ENCODE measurements at places on chromosomes 4 and X.
A peak's percentile ranks its signal among the peaks of the same experiment; 100 is the strongest.

DNA sequence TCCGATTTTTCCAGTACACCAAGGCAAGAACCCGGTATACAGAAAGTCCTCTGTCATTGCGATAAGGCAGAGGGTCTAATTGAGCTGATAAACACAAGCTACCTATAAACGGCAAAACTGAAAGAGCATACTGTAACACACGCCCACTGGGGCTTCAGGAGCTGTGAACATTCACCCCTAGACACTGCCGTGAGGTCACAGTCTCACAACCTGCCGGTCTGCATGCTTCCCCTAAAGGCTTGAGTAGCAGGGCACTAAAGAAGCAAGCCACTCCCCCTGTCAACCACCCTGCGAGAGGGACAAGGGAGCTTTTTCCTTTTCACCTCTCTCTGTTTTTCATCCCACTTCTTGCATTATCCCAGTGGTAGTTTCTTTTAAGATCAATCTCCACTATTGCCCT, 22.4 kb upstream of the F9 start:
- DNase-seq: no peak

- no peak for DNase-seq
Measured at GRCh38 chrX:7050271-7050670, 97.2 kb upstream of the STS start.

DNA sequence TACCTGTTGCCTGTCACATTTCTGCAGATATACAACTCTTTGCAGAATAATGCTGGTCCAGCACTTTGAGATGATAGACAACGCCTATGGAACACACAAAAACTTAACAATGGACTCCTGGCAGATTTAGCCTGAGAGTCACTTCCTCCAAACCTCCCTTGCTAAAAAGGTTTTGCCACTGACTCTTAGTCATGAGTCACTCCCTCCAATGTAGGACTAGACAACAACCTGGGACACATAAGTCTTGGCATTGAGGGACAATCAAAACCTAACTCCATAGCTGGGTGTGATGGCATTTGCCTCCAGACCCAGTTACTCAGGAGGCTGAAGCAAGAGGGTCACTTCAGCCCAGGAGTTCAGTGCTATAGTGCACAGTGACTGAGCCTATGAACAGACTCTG, 22.0 kb upstream of the EIF4E start:
- DNase-seq: no peak

DNA sequence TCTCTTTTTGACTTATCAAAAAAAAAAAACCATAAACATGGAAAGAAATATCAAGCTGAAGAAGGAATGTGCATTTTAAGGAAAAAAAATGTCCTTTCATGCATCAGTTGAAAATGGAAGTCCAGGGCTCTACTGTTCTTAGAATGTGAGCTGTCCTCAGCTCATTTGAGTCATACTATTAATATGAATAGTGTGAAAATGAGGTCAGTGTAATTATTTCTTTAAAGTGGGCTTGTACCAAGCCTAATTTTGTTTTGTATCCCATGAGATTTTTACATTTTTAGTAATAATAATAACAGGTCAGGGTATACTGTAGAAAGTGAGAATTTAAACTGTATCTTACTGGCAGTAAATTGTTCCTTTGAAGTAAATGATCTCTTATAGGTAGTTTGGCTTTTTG, 148.5 kb downstream of the NAA11 start:
- no peak for DNase-seq

DNA sequence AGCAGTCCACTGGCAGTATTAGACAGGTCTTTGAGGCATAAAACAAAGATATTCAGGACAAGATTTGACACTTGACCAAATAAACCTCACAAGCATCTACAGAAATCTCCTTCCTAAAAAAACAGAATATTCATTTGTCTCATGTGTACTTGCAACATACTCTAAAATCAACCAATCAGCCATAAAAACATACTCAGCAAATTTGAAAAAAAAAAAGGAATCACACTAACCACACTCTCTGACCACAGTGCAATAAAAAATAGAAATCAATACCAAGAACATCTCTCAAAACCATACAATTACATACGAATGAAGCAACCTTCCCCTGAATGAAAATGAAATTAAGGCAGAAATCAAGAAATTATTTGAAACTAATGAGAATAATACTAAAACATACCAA, 591.3 kb downstream of the FAM133A start:
- no peak for DNase-seq

GRCh38 chr4:182648766-182649165, 268.4 kb downstream of the DCTD start:
- no peak for DNase-seq

DNA sequence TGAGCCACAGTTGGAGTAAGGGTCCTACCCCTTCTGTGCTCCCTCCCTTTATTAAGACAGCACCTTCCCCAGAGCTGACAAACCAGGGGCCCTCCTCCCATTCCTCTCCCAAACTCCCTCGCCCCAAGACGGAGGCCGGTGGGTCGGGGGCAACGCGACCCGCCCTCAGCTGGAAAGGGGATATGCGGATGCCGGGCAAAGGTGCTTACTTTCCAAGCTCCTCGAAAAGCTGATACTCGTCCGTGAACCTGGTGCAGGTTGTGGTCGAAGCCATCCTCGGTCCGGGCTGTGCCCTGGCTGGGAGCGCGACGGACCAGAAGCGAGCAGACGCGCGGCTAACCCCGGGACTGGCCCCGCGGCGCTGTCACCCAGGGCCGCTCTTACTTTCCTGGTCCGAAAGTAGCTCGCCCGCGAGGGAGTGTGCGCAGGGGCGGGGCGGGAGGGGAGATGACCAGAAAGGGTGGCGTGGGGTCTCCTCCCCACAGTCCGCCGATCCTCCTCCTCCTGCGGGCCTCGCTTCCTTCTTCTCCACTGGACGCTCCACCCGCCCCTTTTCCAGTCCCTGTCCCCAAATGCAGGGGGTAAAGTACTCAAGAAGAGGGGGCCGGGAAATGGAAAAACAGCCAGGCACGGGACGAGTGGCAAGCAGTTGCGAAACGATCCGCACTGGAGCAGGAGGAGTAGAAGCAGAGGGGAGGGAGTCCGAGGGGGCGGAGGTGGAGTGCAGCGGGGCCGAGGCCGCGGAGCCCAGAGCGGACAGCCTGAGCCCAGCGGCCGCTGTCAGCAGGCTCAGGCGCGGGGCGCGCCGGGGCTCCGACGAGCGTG, 531 bp downstream of the CAMK2D start:
- DNase-seq: peak; percentile 28

DNA sequence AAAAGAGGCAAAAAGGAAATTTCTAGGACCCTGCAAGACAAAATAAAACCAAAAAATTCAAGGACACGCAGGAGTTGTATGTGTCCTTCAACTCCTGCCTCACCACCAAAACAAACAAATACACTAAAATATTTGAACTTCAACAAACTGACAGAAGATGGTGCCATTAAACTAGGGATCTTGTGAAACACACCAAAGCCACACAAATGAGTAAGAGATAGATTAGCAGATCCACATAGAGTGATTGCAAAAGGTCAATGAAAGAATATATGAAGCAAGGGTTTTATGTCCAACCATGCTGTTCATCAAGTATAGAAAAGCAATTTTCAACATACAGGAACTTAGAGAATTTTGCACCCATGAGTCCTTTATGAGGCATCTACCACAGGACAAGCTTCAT, 40.1 kb upstream of the SCML1 start:
- no peak for DNase-seq

DNA sequence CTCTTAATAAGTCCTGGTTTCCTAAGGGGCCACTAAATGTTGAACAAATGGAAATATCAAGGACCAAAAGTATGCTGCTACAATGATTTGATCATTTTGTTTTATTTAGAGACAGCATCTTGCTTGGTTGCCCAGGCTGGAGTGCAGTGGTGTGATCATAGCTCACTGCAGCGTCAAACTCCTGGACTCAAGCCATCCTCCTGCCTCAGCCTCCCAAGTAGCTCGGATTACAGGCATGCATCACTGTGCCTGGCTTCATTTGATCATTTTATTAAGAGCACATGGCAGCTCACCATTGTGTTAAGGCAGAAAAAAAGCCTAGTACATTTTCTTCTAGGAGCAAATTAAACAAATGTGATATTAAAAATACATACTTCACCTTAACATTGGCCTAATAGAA, 52.7 kb downstream of the DCLK2 start:
- no peak for DNase-seq

- DNase-seq: no peak
Measured at GRCh38 chr4:102606846-102607450, 105.8 kb downstream of the NFKB1 start.

GRCh38 chr4:152539556-152540292, 3.8 kb upstream of the FBXW7 start:
- no peak for DNase-seq

DNA sequence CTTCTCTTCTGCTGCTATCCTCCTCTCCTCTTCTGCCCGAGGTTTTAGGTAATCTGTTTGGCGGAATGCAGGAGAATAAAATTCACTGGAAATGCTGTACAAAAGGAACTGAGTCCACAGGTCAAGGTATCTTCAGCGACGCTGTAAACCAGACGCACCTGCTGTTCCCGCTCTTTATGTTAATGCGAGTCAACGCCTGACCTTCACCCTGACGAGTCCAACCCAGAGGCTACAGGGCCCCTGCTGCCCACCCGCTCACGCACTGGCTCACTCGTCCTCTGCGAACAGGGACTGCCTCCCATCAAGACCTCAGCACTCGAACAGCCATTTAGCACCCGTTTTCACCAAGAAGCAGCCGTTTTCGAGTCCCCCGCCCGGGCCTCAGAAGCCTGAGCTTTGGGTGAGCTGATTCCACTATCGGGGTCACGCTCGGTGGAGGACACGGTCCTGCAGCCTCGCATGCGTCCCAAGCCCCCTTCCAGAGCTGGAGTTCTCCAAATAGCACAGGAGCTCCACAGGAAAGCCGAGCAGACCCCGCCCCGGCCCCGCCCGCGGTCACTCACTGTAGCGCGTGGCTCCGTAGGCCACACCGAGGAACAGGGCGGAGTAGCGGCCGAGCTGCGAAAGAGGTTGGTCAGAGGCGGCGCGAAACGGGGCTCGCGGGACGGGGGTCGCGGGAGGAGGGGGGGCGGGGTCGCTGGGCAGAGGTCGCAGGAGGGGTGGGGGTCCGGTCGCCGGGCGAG, 556 bp downstream of the ATP5ME start:
- DNase-seq: no peak

DNA sequence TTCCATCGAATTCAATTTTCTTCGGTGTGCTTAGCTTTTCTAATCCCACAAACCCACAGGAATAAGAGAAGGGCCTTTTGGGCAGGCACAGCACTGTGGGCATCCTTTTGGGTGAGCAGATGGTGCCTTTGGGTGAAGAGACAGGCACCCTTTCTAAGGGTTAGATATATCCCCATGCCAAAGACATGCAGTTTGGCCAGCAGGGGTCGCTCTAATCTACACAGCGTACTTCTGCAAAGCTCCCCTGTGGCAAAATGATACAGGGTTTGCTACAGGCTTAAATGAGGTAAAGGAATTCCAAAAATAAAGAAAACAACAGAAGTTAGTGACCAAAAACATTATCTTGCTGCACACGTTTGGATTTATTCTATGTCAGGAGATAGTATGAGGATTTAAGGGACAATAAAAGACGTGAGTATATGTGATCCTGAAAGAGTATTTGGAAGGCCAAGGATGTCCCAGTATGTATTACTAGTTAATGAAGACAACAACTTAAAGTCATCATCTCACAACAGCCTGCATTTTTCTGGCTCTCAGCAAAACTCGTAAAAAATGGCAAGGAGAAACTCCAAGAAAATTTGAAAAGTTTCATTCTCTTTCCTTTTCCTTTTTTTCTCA, 49.5 kb downstream of the PHEX start:
- DNase-seq: no peak

DNA sequence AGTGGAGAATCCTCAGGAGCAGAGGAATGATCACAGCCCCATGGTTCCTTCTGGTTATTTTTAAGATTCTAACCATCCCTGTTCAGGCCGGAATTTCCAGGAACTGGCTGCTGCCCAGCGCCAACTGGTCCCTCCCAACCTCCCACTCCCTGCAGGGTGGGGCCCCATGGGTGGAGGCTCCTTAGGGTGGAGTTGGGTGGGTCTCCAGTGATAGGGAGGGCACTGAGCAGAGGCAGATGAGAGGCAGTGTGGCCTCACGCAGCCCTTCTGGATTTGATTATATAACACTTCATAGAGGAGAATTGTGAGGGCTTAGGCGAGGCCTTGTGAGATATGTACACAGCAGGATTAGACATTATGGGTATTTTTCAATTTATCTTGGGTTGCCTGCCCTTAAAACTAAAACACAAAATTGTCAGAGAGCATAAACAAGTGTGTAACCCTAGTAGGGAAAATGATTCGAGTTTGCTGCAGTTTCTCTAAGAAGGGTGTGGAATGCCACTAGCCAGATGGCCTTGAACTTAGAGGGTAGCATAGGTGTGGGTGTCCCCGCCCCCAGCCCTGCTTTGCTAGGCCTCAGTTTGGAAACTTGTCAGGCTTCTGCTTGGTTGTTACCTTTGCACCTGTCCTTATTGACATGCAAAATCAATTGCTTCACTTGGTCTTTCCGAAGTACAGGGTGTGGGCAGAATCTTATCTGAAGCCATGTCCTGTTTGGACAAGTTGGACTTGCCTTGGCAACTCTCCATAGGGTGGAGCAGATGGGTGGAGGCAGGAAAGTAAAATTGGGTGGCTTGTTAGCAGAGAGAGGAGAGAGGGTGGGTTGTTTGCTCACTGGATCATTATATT, 9.4 kb downstream of the KLF3 start:
- no peak for DNase-seq

GRCh38 chr4:29708473-29708872, 1011.7 kb upstream of the PCDH7 start:
- DNase-seq: no peak

DNA sequence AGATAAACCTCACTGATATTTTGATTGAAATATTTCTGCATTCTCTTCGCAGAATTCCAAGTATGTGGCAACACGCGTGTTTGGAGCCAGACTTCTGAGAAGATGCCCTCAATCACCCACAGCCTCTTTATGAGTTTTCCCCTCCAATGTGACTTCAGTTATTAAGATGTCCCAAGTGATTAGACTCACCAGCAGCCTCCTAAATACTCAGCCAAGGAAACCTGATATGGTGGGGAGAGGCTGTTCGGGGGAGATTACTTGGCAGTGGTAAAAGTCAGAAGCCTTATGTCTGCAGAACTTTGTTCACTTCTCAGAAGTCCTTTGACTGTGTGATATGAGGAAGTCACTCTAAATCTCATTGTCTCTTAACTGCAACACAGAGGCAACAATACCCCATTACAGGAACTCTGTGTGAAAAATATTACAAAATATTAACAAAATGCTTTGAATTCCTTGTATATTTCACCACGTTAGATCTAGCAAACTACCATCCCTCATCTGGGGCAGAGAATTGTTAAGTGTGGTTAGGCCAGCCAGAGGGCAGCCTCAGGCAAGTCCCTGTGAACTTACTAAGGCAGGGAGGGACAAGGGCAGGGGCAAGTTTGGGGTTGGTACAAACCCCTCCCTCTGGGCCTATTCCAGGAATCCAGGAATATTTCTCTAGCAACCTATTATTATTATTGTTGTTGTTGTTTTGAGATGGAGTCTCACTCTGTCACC, 151.4 kb upstream of the USP9X start:
- no peak for DNase-seq

DNA sequence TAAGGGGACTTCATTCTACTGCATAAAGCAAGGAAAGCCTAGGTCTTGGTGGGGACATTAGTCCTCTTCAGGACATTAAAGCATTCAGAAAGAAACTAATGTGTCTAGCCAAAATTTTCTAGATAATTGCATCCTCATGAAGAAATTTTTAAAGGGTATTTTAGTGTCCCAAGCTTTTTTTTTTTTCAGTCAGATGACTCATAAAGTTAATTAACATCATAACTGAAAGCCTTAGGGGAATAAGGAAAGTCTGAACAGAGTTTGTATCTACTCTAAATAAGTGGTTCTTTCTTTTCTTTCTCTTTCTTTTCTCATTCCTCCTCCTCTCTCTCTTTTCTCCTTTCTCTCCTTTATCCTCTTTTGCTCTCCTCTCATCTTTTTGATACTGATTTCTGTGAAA, 202.4 kb downstream of the ADAMTS3 start:
- no peak for DNase-seq

Data from stimulated activated CD4-positive, alpha-beta T cell treated with anti-CD3 and anti-CD28 coated beads, TNF-alpha, amount 100 ng/mL, for 24 hours (primary cell).